ENCODE measurements at places on chromosomes 3 and 15. TPM values are rescaled to one million over a fixed set of nuclear protein-coding genes. Genes with fewer than 3 reads are reported as not detected.

Gene HERC2
- 47.0 TPM for total RNA-seq

- no peak overlapping the region for H3K27ac ChIP-seq
- no peaks in the 10 kb centered on the region for H3K27me3 ChIP-seq
- peaks cover 15% of the 10 kb centered on the region for H3K4me1 ChIP-seq
- peaks cover 54% of the 10 kb centered on the region for H3K36me3 ChIP-seq
- DNase-seq, result no peak
- H3K4me3 ChIP-seq, result no peak overlapping the region
These were observed 66.7 kb downstream of the FBXL22 start for GRCh38 chr15:63663906-63664305.

DNA sequence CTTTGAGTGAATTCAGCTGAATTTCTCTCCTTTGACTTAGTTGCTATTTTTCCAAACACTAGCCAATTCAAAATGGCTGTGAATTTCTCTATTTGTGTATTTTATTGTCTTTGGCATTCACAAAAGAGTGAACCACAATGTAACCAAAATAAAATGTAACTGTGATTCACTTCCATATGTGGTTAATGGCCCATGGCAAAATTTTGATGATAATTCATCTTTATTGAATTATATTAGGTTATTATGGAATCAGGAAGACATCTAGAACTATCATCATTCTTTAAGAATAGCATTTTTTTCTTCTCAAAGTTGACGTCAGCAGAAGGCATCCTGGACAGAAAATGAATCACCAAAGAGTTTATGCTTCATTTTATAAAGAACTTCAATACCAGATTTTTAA lies 705.3 kb upstream of the NAALADL2 start:
- no peak overlapping the region for H3K4me3 ChIP-seq
- H3K36me3 ChIP-seq, result no peaks in the 10 kb centered on the region
- no peaks in the 10 kb centered on the region for H3K27me3 ChIP-seq
- H3K4me1 ChIP-seq, result no peaks in the 10 kb centered on the region

Gene CPA3
- total RNA-seq, result not detected

DNA sequence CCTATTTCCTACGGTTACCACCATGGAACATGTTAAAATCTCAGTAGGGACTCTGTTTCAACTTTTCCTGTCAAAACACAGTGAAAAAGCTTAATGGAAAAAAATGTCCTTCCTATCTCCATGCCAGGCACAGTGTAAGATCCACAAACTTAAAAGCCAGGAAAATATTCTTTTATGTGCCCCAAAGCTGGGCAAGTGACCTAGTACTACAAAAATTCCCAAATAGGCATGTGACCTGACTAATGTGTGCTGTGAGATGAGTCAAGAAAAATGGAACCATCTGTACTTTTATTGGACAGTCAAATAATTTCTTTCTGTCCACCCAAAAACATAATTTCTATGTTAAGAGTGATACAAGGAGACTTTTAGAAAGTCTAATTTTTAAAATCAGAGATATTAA lies 406.0 kb downstream of the ZBTB20 start:
- DNase-seq, result no peak
- no peak overlapping the region for H3K27ac ChIP-seq
- no peaks in the 10 kb centered on the region for H3K36me3 ChIP-seq
- no peak overlapping the region for H3K4me3 ChIP-seq
- H3K27me3 ChIP-seq, result no peaks in the 10 kb centered on the region

All from activated CD4-positive, alpha-beta T cell treated with anti-CD3 and anti-CD28 coated beads, Interleukin-2, amount 10 ng/mL, durations not matched to agents 24 days and 14 days (primary cell).